RWPE1 (cell line): ENCODE measurements at places on chromosomes 1 and 21.

DNA sequence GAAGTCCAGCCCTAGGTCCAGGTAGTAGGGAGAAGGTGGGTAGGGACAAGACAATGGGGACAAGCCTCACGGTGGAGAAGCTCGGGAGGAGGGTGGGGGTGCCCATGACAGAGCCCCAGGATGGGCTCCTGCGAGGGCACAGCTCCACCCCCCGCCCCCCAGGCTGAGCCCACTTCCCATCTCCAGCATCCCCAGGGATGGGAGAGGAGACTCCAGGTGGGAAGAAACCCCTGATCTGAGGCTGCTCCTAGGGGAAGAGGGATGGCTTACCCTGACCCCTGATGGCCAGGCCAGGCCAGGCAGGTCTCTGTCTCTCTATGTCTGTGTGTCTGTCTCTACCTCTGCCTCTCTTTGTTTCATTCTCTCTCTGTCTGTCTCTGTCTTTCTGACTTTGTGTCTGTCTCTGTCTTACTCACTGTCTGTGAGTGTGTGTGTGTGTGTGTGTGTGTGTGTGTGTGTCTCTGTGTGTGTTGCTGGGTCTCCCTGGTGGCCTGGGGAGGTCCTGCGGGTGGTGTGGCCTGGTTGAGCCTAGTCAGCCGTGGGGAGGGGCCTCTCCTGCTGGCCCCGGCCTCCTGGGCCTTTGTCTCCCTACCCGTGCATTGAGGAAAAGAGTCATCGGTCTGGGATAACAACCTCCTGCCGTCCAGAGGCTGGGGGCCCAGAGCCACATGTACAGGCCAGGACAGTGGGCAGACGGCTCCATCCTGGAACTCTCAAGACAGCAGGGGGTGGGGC lies 45.7 kb downstream of the WNT9A start:
- no peak for DNase-seq

GRCh38 chr1:149987297-149987595 lies 23.3 kb downstream of the OTUD7B start:
- no peak for DNase-seq

GRCh38 chr1:155207806-155208540 lies at the start of gene THBS3:
Gene THBS3, minus strand, starts transcription at chr1:155207897. Its CDS starts 21 bp downstream, at chr1:155207876.
- DNase-seq, result no peak

DNA sequence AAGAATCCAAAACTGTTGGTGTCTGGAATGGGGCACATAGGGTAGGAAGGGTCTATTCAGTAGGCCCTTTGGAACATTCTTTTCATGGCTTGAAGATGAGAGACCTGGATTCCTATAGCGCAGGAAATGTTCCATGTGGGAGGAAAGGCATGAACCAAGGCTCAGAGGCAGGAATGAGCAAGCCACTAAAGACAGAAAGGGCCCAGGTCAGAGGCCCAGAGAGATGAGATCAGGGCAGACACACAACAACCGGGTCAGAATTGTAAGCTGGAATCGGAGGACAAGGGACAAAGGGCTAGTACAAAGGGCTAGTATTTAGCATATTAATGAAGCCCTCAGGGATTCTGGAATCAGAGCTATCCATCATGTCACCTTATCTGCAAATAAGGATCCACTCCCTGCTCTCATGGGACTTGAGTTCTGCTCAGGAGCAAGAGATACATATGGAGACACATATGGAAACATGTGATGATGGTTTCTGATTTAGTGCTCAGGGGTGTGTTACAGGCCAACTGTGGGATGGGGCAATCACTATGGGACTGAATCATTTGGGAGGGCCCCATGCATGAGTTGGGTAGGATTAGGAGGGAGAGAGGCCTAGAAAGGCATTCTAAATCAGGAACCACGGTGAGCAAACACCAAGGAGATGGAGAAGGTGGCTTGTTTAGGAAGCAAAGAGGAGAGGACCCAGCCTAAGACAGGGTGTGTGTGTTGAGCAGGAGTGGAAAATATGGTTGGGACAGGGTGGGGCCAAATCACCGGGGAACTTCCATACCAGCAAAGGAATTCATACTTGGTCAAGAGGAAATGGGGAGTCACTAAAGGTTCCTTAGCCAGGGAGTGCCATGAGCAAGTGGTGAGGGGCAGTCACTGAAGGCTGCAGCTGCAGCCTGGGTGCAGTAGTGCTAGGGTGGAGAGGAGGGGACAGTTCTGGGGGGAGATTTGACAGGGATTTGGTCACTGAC lies 8.6 kb downstream of the NECTIN4 start:
- DNase-seq, result no peak

- DNase-seq, result no peak
Measured at GRCh38 chr1:176939993-176940392, 224.5 kb downstream of the ASTN1 start.

DNA sequence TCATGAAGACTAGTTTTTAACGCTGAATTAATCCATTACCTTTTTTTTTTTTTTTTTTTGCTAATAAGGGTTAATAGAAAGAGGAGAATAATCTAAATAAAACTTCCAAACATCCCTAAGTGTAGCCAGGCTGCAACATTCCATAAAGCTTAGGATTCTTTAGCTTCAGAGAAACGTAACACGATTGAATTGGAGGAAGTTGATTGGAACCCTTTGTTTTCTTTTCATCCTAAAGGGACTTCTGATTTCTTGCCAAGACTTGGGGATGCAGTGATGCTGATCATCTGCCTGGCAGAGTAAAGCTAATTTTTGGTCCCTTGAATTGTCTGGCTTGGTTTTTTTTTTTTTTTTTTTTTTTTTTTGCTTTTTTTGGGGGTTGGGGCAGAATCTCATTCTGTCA lies 142.9 kb downstream of the VPS13D start:
- DNase-seq, result no peak

GRCh38 chr1:91120936-91121335 lies 99.1 kb upstream of the ZNF644 start:
- no peak for DNase-seq

GRCh38 chr1:211738691-211739301 lies 63.4 kb upstream of the NEK2 start:
- no peak for DNase-seq

GRCh38 chr1:187654635-187655034 lies 825.9 kb downstream of the PLA2G4A start:
- no peak for DNase-seq

DNA sequence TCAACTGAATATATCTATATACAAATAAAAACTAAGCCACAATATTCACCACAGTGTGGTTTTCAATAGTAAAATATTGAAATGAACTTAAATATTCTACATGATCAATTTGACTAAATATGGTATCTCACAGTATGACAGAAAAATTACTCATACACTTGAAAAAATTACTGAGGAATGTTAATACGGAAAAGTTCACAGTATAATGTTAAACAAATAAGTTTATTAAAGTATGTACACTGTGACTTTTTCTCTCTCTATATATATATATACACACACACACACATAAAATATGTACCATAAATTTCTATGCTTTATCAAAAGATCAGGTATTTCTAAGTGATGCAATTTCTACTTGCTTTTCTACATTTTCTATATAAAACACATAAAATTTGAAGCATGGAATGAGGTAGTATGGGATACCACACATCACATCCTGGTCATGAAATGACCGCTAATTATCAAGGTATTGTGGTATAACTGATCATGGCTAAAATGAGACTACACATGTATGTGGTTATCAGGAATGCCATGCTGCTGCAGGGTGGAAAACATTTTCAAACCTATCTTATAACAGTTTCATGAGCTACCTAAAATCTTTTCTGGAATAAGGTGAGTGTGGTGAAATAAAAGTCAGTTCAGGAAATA lies 102.3 kb downstream of the CDC42BPA start:
- DNase-seq, result no peak

DNA sequence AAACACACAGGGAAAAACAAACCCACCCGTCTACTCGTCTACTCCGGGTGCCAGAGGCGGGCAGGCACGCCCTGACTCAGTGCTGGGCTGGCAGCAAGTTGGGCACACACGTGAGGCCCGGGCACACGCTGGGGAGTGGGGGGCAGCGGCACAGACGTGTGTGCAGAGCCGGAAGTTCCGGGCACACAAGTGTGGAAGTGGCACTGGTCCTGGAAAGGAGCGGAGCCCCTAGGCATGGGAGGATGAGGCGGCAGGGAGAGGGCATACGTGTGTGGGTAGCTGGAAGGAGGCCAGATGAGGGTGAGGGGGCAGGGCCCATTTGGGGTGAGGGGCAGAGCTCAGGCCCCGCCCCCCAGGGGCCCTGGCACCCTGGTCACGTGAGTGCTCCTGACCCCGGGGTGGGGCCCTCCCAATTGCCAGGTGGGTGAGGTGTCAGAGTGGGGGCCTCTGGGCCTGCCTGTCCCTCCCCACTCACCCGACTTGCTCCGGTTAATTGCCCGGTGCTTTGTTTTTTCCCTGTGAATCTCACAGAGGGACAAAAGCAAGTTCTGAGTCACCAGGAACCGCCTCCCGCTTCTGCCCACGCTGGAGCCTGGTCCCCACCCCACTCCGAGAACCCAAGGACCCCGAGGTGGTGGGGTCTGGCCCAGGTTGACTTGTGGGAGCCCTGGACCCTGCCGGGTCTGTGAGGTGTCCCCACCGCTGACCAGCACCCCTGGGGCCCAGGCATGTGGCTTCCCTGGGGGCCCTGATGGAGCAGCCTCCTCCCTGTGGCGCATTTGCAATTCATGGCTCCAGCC lies 104.8 kb upstream of the CASZ1 start:
- peak; percentile 67 for DNase-seq

DNA sequence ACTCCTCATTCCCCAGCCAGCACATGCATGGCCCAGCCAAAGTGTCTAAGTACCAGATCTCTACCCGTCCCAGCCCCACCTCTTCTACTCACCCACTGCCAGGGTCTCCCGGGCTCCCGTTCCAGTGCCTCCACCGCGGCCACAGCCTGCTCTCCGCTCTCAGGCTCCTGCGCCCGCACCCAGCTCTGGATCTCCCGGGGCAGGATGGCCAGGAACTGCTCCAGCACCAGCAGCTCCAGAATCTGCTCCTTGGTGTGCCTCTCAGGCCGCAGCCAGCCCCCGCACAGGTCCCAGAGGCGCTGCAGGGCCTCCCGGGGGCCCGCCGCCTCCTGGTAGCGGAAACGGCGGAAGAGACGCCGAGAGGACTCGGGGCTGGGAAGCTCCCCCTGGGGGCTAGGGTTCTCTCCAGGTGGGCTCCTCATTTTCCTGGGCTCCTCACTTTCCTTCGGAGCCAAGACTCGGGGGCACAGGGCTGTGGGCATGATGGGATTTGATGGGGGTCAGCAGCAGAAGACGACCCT lies 2.5 kb downstream of the ZNF496 start:
- no peak for DNase-seq

DNA sequence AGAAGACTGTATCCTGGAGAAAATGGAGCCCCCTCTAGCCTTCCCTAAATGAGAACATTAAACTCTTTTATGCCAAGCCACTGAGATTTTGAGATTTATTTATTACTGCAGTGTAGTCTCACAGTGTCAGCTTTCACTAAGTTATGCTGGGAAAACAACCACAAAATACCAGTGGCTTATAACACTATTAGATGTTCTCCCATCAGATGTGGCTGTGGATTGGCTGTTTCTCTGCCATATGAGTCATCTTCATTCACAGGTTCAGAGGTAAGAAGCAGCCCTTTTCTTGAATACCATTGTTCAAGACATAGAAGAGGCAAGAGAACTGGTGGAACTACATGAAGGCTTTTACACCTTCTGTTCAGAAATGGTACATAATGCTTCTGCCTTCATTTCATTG lies 32.1 kb upstream of the ST6GALNAC5 start:
- no peak for DNase-seq

- DNase-seq, result no peak
Measured at GRCh38 chr21:31760931-31761330, 29.0 kb upstream of the SCAF4 start.

DNA sequence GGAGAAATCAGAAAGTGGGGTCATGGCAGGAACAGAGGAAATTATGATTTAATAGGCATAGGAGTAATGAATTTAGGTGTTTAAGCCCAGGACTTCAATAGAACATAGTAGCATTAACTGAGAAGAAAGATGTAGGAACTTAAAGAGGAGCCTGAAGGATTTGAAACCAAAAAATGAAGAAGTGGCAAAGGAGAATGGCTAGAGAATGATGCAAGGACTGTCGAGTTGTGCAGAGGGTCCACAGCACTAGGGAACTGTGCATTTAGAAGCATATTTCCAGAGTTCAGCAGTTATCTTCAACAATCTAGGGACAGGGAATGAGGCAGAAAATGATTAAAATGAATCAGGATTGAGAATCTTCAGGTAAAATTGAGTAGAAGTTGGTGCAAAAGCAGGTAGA lies 328.1 kb upstream of the LYPLAL1 start:
- DNase-seq, result no peak

GRCh38 chr1:168621356-168621755 lies 45.0 kb downstream of the XCL1 start:
- DNase-seq, result no peak

DNA sequence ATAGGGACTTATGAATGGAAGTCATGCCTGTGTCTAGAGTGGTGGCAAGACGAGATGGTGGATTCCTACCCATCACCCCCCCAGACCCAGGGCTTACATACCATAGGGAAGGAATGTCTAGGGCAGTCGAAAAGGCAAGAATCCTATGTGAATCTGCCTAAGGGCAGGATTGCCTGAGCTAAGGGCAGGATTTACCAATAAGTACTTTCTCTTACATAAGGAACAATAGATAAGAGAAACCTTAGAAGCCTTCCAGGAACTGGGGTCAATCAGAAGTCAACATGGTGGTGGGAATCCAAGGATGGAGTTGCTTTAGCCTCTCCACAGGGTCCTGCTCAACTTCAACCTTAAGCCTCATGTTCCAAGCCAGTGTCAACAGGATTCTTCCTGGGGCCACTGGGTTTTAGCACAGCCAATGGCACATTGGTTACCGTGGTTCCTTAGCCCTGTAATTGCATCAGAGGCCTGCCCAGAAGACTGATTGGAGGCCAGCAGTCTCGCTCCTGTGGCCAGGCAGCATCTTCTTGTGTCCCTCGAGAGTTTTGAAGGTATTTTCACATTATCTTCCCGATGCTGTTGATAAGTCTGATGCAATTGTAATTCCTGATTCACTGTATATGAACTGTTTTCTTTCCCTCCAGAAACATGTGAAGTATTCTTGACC lies 20.7 kb downstream of the BACE2 start:
- DNase-seq, result no peak

DNA sequence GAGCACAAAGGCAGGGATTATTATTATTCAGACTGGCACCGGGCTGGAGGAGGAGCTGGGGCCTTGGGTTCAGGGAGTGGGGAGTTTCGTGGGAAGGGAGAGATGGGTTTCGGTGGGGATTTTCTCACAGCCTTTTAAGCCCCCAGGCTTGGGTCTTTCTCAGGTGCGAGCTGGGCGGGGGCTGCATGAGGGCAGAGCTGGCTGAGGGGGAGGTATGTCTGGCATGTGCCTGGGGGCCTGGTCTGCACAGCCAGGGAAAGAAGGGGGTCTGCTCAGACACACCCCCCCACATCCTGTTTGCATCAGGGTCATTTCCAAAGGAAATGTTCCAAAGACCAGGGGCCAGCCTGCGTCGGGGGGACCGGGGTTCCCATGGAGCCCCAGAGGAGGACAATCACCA lies 21.6 kb downstream of the GRHL3 start:
- no peak for DNase-seq

- DNase-seq, result no peak
Measured at GRCh38 chr1:214719207-214719606, 116.2 kb downstream of the CENPF start.
